Activated T-helper 9 cell treated with anti-CD3 and anti-CD28 coated beads, Interleukin-2, amount 50 U/mL, for 16 hours (primary cell): ENCODE measurements at places on chromosomes 2 and 18.

- DNase-seq, result no peak
Observed at GRCh38 chr2:186644791-186645190, 49.1 kb upstream of the FAM171B start.

DNA sequence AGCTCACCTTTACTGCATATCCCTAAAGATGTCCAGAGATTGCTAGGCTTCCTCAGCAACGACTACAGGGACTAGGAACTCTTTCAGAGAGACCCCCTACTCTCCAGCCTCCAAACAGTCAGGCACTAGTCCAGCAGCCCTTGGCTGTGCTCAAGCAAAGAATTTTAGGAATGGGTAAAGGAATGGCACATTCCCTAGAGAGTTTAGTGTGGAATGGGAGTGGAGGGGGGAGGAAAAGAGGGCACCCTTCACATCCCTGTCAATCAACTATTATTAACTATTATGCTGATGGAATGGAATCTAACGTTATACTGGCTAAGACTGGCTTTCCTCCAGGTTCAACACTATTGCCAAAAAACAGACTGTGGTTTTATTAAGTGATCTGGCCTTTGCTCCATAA is 64.8 kb downstream of the IKZF2 start:
- no peak for DNase-seq

DNA sequence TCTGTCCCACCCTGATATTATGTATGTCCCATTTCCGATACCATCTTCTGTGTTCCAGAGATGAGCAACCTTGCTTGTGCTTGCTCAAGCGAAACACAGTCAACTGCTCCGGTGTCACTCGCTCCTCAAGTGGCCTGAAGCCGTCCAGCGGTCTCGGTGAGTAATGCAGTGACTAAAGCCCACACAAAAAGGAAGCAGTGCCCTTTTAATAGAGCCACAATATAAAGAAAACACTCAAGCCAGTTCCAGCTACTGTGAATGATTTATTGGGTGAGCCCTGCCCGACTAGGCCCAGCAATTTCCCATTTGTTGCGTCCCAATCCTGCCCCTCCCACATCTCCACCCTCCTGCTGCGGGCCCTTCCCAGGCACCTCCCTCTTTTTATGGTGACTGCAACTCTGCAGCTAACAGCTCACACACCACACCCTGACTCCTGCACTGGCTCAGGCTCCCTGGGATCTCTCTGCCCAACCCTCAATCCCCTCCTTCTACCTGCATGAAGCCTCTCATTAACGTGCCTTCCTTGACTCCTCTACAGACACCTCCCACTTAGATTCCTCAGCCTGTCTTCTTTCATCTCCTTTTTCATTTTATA is 44.2 kb upstream of the DSC1 start:
- DNase-seq, result no peak

GRCh38 chr2:62248226-62248625 is 52.3 kb downstream of the B3GNT2 start:
- DNase-seq, result no peak

- no peak for DNase-seq
Observed at GRCh38 chr2:122105877-122106206, 350.4 kb downstream of the TSN start.

DNA sequence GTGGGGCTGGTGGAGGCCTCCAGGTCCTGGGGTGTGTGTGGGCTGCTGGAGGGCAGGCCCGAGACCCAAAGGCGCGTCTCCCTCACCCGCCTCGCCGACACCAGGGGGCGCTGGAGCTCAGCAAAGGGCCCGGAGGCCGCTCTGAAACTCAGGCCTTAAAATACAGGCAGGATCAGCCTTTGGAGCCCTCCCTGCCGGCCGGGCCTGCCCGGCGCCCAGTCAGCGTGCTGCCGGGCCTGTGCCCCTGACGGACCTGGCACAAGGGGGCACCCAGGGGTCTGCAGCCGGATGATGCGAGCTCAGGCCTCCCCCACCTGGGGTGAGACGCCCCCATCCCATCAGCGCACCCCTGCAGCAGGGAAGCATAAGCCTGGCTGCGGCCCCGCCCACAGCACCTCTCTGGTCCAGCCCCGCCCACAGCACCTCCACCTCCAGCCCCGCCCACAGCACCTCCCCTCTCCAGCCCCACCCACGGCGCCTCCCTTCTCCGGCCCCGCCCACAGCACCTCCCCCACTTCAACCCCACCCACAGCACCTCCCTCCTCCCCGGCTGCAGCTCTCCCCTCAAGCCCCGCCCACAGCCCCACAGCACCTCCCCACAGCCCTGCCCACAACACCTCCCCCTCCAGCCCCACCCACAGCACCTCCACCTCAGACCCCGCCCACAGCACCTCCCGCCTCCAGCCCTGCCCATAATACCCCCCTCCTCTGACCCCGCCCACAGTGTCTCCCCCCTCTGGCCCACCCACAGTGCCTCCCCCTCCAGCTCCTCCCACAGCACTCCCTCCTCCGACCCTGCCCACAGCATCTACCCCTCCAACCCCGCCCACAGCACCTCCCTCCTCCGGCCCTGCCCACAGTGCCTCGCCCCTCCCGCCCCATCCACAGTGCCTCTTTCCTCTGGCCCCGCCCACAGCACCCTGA is 92.8 kb upstream of the OTOS start:
- DNase-seq, result peak; percentile 44

DNA sequence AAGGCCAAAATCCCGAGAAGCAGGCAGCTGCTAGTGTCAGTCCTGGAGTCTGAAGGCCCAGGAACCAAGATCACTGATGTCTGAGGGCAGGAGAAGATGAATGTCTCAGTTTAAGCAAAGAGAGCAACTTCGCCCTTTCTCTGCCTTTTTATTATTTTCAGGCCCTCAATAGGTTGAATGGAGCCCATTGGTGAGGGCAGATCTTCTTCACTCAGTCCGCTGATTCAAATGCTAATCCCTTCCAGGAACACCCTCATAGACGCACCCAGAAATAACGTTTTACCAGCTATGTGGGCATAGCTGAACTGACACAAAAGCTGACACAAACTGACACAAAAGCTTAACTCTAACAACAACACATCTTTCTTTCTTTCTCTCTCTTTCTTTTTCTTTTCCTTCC is 78.0 kb upstream of the KCNJ3 start:
- DNase-seq, result no peak

DNA sequence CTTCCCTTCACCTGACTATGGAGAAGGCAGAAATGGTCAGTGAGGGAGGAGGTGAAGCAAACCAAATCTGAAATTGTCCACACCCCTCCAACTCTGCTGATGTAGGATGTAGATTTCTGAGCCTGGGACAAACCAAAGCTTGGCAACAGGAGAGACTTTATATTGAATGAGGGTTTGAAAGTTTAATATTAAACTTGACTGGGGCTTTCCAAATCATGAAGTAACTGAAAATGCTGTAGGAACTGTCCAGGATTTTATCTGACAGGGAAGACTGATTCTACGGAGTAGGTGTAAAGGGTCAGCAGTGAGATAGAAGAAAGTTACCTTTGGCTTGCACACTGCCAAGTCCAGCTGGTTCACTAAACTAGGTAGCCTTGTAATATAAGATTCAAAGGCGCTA is 194.5 kb downstream of the TDRD15 start:
- no peak for DNase-seq

DNA sequence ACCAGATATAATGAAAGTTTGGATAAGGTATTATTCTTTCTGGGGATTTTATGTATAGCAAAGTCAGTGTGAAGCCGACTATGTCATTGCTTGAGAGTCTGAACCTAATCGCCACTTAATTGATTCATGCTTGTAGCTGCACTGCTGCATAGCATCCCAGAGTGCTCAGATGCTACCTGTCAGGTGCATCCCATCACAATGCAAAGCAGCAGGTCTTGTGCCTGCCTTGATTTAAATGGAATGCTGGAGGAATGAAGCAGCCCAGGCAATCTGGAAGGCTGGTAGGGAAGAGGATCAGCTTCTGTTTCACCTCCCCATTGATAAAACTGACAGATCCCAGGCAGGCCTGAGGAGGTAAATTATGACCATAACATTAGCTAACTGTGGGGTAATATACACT is 40.4 kb upstream of the ATIC start:
- DNase-seq, result no peak

DNA sequence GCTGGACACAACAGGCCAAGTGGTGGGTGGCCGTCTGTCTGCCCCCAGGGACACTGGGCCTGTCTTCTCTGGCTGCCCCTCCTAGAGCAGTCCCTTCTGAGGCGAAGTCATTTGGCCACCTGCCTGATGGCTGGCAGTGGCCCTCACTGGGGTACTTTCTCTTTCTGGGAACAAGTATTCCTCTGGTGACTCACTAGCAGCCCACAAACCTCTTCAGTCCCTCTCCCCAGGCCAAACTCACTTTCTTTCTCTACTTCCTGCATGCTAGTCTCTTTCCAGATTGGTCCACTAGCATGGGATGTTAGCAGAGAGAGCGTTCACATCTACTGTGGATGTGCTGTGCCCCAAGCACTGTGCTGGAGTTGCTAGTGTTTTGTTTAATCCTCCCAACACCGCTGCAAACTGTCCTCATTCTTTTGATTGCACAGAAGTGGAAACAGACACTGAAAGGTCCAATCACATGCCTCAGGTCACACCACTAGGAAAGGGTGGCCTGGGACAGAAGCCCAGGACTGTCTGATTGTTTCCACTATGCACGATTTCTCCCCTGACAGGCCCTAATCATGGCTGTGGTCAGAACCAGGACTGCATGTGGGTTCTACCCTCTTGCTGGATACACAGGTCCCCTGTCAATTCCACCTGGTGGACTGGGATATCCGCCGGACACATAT is 5.2 kb downstream of the DYSF start:
- DNase-seq, result no peak

DNA sequence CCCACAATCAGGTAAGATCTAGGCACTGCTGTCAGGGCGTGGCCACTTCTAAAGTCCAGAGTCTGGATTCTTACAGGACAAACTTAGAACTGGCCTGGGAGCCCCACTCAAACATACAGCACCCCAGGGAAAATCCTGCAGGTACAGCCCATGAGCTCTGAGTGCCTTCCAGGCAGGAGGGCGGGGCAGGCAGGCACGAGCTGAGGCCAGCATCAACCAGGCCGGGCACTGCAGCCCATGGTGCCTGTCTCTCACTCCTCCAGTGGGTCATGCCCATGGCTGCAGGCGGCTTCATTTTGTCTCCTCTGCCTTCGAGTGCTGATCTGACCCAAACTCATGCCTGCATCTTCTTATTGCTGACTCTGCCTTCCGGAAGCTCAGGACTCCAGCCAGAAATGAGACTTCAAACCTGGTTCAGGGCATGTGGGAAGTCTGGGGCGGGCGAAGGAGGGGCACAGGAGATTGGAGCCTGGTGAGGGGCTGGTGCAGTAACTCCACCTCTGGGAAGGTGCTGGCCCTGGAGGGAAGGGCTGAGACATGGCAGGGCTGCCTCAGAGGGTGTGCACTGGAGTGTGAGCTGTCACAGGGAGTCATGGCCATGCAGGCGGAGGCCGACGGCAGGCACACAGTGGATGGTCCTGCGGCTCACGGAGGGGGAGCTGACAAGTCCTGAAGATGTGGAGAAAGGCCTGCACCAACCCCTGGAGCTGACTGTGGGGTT is 40.5 kb downstream of the HS6ST1 start:
- no peak for DNase-seq

GRCh38 chr18:30712383-30712782 is 330.2 kb downstream of the DSC3 start:
- no peak for DNase-seq

DNA sequence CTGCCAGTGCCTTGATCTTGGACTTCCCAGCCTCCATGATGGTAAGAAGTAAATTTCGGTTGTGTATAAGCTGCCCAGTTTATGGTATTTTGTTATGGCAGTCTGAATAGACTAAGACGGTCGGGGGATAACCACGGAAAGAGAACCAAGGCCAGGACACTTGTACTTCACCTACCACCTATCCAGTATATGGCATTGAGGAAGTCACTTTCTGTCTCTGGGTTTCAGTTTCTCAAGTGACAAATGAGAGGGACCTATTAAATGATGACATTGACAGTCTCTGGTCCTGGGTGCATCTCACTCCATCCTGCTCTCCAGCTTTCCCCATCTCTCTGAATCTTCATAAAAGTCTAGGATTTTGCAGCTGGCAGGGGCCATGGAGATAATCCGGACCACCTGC is 183.8 kb upstream of the MSH6 start:
- DNase-seq, result no peak

GRCh38 chr2:56185582-56186046 is 1.8 kb downstream of the CCDC85A start:
- DNase-seq, result no peak

- DNase-seq, result no peak
Observed at GRCh38 chr2:232931636-232932035, 61.6 kb downstream of the SNORC start.

DNA sequence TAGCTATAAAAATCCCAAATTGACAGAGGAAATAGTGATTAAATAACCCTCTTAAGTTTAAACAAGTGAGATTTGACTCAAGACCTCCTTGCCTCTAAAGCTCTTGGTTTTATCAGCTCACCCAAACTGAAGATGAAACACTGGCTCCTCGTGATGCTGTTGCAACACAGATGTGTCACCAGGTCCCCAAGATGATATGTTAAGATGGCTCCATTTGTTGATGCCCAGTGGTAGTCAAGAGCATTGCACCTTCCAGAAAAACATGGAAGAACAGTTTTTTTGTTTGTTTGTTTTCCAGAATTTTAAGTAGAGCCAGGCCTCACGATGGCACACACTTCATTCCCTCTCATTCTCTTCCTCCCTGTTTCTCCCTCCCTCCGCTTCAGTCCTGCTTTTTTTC is 399.8 kb downstream of the TXNL1 start:
- DNase-seq, result no peak

GRCh38 chr2:26848336-26849055 is 564 bp downstream of the DPYSL5 start:
- DNase-seq, result no peak

DNA sequence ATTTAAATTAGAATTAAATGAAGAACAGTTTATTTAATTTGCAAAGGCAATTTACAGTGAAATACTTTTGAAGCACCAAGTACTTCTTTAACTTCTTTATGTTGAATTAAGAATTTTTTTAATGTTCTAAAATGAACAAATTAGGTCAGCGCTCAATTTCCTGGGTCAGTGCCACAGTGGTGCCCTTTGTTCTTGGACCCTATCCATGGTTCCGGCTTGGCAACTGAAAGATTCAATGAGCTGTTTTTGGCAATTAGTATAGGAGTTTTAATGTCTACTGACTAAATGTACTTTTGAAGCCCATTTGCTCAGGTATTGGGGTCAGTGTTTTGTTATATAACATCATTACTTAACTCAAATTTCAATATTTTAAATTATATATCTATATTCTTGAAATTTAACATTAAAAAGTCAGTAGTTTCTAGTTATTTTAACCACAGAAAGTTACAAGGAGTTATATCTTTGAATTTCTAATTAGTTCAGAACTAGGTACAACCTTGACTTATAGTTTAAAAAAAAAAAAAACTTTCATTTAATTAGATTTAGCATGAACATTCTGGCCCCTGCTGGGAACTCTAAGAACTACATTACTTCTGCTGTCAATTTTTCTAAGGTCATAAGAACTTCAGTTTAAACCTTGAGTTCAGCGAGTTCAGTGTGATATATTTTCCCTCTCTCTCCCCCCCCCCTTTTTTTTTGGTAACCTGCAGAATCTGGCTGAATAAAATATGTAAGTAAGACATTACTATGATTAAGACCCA is 7.6 kb upstream of the MSTN start:
- DNase-seq, result no peak
